ENCODE measurements at places on chromosomes 11 and 22.
A peak's percentile ranks its signal among the peaks of the same experiment; 100 is the strongest.

GRCh38 chr22:26949193-26949592 lies 291.8 kb downstream of the MIAT start:
- DNase-seq = no peak

DNA sequence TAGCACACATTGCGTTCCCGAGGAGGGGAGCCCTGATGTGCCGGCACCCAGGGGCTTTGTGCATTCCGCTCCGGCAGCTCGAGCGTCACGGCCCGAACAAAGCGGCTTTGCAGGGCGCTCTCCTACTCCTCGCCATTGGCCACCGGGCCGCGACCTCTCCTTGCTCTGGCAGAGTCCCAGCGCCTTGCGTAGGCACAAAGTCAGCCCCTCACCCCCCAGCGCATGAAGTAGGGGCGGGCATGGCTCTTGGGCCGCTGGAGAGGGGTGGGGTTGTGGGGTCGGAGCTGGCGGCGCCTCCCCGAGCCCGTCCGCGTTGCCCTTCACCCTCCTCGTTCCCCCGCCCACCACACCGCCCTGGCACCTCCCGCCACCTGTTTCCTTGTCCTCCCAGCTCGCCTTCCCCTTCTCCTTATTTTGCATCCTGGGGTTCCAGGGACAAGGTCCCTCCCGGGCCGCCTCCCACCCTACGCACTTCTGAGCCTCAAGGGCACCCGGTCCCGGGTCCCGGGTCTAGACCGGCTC lies 753 bp upstream of the PPARA start:
- peak; percentile 30 for DNase-seq

DNA sequence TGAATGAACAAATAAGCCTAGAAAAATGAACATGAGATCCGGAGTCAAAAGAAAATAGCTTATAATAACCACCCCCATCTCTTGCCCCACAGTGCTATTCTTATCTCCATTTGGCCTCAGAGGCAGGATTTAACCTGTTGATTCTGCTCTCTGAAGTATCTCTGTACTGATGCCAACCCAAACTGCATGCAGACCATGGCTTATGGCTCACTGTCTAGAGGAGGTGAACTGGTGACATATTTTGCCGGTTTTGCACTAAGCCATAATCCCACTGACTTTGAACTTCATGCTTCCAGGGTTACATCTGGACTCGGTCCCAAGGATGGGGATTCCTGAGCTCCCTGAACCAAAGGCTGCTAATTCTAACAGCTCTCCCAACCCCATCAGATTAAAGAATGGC lies 397.1 kb downstream of the TENM4 start:
- no peak for DNase-seq

GRCh38 chr22:37363261-37363992 lies 63.9 kb downstream of the ELFN2 start:
- DNase-seq = no peak

DNA sequence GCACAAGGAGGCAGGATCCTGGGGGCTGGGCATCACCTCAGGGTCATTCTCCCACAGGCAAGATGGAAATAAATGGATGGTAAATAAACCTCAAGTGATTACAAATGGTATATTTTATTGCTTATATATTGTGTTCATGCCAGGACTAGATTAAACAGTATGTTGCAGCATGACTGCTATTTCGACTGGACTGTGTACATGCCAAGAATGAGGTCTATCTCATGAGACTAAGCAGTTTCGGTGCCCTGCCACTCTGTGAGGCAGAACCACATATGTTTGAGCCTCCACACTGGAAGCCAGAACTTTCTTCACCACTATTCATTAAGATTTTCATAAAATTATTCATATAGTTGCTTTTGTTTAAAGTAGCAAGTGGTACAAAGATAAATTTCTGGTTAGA lies 140.2 kb downstream of the DDX10 start:
- DNase-seq = no peak

- DNase-seq = no peak
Observed at GRCh38 chr11:13956988-13957387, 5.5 kb upstream of the SPON1 start.

- DNase-seq = no peak
Observed at GRCh38 chr11:110762590-110762989, 50.4 kb upstream of the ARHGAP20 start.

- DNase-seq = no peak
Observed at GRCh38 chr22:27327981-27328721, 473.4 kb downstream of the MN1 start.

DNA sequence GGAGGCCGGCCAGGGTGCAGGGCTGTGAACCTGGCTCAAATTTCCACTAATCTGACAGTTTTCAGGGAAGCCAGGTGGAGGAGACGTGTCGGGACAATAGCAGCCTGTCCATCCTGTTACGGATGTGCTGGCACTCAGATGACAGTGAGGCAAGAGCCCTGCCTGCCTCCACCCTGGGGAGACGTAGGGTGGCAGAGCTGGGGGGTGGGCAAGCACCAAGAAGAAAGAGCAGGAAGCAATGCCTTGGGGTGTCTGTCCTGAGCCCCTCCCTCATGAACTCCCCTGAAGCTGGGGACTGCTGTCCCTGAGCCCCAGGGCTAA lies 10.0 kb upstream of the TRIM29 start:
- no peak for DNase-seq

- DNase-seq = no peak
Observed at GRCh38 chr11:70532066-70532440, 133.7 kb downstream of the CTTN start.
